ENCODE measurements at places on chromosomes 2 and 18. TPM values are rescaled to one million over a fixed set of nuclear protein-coding genes. Genes with fewer than 3 reads are reported as not detected.

DNA sequence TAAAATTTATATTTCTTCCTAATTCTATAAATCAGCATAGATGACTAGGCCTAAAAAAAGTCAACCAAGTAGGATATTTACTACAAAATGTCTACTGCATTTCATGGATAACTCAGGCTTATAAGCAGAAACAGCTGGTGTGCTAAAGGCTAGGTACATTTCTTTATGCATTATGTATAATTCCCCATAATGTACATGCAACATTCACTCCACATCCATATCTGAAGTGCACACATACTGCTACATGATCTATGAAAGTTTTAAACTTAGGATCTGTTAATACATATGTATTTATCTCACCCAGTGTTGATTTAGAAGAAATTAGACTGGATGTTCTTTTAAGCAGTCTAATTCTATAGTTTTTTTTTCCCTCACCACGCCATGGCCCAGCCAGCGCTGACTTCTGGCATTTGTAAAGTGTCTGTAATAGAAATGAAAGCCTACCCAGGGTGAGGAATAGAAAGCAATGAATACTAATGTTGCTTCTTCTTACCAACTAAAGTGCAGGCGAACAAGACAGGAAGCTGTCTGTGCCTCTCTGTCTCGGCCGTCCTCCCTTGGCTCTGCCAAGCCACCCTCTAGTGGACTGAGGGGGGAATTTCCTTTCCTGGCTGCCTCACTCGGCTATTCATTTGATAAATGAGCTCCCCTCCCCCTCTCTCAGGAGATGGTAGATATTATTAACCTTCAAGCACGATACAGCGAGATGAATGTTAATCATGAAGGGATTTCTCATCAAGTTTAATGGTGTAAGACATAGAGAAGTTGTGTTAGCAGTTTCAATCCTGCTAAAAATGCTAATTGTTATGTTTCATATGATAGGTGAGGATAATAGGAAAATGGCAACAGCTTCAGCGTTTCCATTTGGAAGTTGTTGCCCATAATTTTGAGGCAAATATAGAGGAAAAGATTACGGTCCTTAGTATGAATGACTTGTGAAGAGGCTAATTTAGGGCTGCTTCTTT lies 384.5 kb downstream of the MTX2 start:
- DNase-seq: peak; percentile 84

DNA sequence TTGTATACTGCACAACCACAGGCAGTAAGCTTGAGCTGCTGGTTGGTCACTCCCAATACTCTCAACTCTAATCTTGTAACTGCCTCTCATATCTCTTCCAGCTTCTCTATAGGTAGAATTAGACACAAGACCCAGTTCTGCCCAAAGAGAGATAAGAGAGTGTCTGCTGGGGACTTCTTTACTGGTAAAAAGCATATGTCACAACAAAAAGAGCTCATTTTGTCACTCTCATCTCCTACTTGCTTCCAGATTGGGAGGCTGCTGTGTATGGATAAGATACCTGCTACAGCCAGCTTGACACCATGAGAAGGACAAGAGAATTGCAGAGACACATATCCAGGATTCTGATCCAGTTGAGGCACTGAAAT lies 165.2 kb downstream of the PTH2R start:
- no peak for DNase-seq

- DNase-seq: no peak
Observed at GRCh38 chr2:235567842-235568241, 74.0 kb downstream of the AGAP1 start.

GRCh38 chr2:230358305-230358704 lies 31.3 kb downstream of the SP140L start:
- DNase-seq: no peak

TUBA3E gene
- total RNA-seq: 129 TPM

DNA sequence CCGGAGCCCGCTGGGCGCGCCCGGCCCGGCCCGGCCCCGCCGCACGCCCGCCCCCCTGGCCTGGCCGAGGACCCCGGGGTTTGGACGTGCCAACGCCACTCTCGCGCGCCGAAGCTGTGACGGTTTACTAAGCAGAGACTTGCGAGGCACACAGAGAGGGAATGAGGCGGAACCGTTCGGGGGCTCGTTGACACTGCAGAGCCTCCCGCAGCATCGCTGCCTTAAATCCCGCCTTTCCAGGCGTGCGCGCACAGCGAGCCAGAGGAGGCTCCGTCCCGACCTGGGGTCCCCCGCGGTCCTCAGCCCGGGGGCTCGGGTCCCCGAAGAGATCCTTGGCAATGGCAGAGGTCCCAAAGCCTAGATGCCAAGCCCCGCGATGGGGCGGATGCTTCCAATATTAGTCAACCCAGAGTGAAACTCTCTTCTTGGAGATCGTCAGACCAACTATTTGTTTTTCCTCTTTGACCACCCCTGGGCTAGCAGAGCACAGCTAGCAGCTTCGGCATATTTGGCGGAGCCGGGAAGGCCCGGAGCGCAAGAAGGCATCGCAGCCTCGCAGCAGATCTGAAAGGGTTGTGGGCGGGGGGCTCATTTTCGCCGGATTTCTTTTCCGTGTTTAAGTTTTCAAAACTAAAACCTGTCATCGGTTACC lies at the start of gene ZNF385B:
Gene ZNF385B (minus strand): TSS at position 197 of the 652 bp plus-strand sequence.
- peak; percentile 73 for DNase-seq

DNA sequence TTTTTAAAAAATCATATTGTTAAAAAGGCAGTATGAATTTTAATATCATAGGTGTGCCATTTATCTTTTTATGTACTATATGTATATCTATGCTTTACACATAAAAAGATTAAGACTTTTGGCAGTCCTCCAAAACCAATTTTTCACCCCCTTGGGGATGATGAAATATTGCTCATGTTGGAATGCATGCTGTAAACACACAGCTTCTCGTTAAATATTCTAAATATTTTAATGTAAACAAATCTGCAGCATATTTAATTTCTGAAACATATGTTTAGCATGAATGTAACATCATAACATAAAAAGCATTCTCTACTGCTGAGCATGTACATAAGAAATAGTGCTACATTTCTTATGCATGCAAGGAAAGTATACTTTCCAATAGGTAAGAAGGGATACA lies 484.3 kb upstream of the LRATD1 start:
- DNase-seq: no peak
